ENCODE measurements at places on chromosomes 2 and 18.

- DNase-seq = no peak
Measured at GRCh38 chr18:76497021-76497420, 2.0 kb upstream of the ZNF516 start.

- no peak for DNase-seq
Measured at GRCh38 chr2:122856696-122857095, 1101.2 kb downstream of the TSN start.

GRCh38 chr2:150985741-150986140 is 275.9 kb downstream of the RBM43 start:
- DNase-seq = no peak

DNA sequence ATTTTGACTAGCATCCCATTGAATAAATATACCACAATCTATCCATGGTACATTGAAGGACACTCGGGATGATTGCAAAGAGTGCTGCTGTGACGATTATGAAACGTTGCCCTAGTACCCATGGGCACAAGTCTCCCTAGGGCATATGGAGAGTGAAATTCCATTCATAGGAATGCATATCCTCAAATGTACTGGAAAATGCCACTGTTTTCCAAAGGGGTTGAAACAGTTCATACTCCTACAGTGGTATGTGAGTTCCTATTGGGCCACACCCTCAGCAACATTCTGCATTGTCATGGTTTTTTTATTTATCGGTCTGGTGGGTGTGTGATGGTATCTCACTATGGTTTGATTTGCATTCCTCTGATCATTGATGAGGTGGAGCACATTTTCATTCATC is 130.6 kb downstream of the TWIST2 start:
- DNase-seq = no peak

- no peak for DNase-seq
Measured at GRCh38 chr2:219567791-219568361, 3.5 kb downstream of the OBSL1 start.

DNA sequence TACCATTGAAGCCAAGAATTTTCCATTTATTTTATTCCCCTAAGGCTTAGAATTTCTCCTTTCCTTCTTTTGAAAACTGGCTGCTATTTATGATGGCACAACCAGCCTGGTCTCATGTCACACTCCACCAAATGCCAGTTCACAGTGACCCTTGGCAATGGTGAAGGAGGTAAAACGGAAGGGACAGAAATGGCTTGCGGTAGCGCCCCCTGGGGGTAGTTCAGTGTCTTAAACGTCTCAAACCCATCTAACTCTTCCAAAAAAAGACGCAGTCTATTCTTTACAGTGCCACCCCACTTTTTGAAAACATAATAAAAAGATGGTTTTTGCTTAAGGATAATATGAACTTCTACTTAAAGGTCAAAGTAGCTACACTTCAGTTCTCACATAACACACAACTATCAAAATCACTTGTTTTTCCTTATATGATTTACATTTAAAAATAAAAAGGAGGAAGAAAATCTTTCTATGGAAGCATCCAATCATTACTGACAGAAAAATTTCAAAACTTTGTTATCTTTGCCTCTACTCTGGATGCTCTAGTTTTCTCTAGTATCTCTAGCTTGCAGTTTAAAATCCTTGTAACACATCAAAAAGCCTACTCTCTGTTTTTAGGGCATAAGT is 28.0 kb downstream of the PNO1 start:
- peak; percentile 6 for DNase-seq

DNA sequence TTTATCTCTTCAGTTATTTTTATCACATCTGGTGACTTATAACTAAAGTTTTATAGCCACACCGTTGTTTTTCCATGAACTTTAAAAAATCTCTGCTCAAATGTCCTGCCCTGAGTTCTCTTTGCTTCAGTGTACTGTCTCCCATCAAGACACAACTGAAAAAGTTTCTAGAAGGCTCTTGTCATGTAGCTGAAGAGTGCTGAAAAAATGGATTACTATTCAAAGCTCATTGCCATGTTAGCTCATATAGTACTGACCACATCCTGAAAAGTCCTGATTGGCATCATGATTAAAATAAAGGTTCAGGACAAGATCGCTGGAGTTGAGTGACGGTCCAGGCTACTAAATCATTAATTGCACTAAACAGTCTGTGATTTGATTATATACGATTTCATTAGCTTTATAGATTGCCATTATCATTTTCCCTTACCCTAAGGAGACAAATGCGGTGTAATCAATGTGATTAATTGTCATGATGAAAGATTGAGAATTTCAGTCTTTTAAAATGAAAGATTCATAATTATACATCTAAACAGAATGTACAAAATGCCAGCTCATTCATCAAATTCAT is 62.2 kb downstream of the MFSD6 start:
- no peak for DNase-seq

DNA sequence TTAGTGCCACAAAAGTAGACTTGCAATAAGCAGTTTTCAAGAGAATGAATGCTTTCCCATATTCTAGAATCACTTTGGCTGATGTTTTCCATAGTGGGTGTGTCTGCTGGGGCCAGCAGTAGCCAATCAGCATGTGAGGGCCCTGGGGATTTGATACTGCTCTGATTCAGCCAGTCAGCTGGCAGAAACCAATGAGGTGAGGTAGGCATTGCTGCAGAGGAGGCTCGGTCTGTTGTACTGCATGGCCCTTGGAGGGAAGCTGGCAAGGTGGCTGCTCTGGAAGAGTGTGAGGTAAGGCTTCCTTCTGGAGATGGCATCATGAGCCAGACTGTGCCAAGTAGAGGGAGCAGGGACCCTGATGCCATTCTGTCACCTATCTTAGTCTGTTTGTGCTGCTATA is 22.7 kb downstream of the TMEM87B start:
- DNase-seq = no peak

- DNase-seq = no peak
Measured at GRCh38 chr2:62787386-62787785, 81.9 kb downstream of the EHBP1 start.

GRCh38 chr18:77906103-77906892 is 656.6 kb downstream of the GALR1 start:
- no peak for DNase-seq

- DNase-seq = no peak
Measured at GRCh38 chr2:9327873-9328352, 95.4 kb downstream of the ITGB1BP1 start.

DNA sequence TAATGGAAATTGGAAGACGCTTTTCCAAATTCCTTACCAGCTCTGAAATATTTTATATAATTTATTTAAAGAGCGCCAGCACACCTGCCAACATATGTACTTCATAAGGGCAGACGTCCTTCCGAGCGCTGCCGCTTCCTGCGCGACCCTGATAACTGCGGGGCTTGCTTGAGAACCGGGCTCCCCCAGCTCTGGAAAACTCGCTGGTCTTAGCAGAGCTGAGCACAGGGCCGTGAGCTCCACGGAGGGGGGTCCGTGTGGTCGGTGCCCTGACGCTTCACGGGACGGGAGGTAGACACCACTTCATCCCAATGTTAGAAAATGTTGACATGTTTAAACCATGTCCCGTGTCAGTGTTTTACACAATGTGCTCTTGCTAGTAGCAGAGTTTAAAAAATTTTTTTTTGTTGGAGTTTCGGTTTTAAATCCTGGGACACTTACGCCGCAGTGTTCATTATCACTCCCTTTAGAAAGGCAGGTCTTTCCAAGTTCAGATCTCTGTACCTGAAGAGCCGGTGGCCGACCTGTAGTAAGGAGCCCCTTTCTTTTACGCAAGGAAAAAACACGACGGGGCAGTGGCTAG is 1.6 kb downstream of the NFATC1 start:
- DNase-seq = no peak

DNA sequence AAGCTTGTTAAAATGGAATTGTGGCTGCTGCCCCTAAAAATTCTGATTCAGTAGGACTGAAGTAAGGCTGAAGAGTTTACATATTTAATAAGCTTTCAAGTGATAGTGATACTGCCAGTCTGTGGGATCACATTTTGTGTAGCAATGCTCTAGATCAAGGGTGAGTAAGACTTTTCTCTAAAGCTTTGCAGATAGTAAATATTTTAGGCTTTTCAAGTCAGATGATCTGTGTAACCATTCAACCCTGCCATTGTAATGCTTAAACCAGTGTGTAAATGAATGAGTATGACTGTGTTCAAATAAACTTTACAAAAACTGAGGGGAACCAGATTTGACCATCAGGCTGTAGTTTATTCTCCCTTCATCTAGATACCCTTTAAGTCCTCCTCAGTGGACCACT is 92.7 kb downstream of the PIK3C3 start:
- no peak for DNase-seq

GRCh38 chr2:118979152-118979861 is 37.3 kb downstream of the MARCO start:
- DNase-seq = no peak

GRCh38 chr2:152038441-152038958 is 60.3 kb downstream of the CACNB4 start:
- no peak for DNase-seq

DNA sequence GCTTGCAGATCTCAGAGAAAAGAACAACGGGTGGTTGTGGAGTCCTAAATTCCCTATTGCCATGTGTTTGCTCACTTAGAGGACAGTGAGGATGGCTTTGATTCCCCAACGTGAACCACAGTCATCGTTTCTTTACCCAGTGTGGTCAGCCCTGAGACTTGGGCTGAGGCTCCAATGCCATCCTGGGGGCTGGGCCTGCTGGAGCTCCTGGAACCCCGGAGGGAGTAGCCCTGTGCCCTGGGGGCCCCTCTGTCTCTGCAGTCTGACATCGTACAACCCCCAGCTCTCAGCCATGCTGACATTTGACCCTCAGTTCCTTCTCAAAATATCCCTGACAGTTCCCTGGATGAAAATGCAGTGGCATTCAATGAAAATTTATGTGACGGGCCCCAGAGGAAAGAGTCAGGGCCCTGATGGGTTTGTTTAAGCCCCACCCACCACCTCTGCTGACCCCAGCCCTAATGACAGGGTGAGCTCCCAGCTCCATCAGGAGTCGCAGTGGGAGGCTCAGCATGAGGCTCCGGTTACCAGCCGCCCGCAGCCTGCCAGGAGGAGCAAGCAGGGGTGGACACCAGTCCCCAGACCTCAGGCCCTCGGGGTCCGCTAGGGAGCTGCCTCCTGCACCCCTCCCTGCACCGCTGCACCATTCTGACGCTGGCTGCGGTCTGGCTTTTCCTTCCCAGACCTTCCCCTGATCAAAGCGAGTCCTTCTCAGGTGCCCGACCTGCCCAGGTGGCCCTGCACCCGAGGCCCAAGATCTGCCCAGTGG is 120.9 kb downstream of the TWIST2 start:
- DNase-seq = no peak

DNA sequence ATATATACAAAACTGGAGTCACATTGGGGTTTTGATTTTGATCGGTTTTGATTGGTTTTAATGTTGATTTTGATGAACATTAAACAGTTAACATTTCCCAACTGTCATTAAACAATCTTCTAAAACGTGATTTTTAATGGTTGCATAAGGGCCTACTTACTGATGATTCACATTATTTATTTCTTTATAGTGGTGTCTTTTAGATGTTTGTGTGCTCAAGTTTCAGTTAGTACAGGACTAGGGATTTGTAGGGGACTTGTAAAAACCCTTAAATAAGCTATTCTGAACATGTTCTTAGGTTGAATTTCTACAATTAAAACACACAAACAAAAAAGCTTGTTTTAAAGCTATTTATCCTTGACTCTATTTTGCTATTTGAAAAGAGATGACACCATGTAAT is 61.6 kb downstream of the TTC21B start:
- no peak for DNase-seq

DNA sequence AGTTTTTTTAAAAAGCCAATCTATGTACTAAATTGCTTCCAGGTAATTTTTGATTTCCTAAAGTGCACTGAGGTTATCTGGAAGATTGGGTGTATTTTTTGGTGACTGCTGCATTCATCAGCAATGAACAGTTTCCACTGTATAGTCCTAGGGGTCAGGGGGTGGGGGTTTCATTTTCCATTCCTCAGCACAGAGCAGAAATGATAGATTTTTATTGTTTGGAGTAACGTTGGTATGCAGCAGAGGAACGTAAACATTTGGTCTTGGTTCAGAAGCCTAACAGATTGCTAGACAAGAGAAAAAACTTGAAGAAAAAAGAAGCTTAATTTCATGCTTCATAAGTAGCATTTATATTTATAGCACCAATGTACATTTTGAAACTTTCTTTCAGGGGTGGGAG is 54.9 kb downstream of the ZCCHC2 start:
- DNase-seq = no peak

DNA sequence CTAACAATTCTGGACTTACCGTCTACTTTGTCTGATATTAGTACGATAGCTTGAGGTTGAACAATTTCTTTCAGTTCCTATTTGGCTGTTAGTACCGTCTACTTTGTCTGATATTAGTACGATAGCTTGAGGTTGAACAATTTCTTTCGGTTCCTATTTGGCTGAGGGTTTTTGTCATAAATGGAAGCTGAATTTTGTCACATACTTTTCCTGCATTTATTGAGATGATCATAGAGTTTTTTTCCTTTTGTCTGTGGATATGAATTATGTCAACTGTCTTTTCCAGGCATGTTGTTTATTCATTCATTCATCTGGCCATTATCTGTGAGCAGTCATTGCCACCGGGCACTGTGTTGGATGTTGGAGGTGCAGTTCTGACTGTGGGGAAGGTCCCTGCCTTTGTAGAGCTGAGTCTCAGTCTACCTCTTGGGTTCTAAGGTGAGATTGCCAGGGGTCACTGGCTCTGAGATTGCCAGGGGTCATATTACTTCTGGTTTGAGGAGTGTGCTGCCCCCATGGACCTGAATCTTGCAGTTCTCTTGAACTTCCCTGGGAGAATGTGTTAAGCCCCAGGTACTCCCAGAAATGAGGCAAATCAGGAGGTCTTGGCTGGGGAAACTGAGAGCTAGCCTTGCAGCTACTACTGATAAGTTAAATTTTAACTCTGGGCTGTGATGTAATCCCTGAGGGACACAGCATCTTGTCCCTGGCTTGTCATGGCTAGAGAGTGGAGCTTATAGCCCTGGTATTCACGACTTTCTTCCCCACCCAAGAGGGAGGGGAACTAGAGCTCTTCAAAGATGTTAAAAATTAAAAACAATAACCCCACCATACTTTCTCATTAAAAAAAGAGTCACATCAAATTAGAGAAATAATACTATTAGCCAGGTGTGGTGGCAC is 89.1 kb upstream of the MBOAT2 start:
- no peak for DNase-seq

DNA sequence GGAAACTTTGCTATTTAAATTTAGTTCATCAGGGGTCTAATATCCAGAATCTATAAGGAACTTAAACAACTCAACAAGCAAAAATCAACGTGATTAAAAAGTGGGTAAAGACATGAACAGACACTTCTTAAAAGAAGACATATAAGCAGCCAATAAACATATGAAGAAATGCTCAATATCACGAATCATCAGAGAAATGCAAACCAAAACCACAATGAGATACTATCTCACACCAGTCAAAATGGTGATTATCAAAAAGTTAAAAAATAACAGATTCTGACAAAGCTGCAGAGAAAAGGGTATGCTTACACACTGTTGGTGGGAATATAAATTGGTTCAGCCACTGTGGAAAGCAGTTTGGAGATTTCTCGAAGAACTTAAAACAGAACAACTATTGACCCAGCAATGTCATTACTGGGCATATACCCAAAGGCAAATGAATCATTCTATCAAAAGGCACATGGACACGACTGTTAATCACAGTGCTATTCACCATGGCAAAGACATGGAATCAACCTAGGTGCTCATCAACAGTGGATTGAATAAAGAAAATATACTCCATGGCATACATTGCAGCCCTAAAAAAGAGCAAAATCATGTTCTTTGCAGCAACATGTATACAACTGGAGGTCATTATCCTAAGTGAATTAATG is 189.9 kb downstream of the SLC4A10 start:
- no peak for DNase-seq
